Prostate gland (tissue), 2 donors: ENCODE measurements at places on chromosomes 2 and 18. TPM values are rescaled to one million over a fixed set of nuclear protein-coding genes. Genes with fewer than 3 reads are reported as not detected.

- no peaks in the 10 kb centered on the region for H3K4me1 ChIP-seq
- H3K4me3 ChIP-seq, result no peak overlapping the region
- no peak overlapping the region for H3K27ac ChIP-seq
- no peaks in the 10 kb centered on the region for H3K36me3 ChIP-seq
- H3K27me3 ChIP-seq, result no peaks in the 10 kb centered on the region
Measured at GRCh38 chr2:225573603-225574002, 174.1 kb downstream of the NYAP2 start.

DNA sequence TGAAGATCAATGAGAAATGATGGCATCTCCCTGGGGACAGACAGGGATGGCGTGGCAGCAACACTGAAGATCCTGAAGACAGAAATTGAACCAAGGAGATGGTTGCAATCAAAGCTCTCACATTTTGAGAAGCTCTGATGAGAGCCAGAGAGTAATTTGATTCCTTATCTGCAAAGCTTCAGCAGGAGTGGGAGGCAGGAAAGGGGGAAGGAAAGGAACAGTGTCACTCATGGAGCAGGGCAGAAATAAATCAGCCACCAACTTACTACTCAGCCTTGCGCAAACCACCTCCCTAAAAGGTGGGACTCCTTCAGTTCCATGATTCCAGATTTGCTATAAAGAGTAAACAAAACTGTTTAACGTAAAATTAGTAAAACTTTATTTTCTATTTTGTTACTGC, 119.2 kb downstream of the CACNB4 start:
- DNase-seq, result no peak
- no peak overlapping the region for H3K27ac ChIP-seq
- peaks cover 2% of the 10 kb centered on the region for H3K36me3 ChIP-seq

C2orf66 gene
- total RNA-seq, result 0.32 TPM

SP140 gene
- total RNA-seq, result 0.51 TPM

STPG4 gene
- total RNA-seq, result 1.4 TPM

HRH4 gene
- total RNA-seq, result not detected
